ENCODE measurements at places on chromosomes 13 and 19.
A peak's percentile ranks its signal among the peaks of the same experiment; 100 is the strongest.

- peak; percentile 29 for DNase-seq
These were observed 5.2 kb downstream of the FRY start for GRCh38 chr13:32036757-32037156.

GRCh38 chr13:42715909-42716308 lies 65.5 kb upstream of the FAM216B start:
- DNase-seq: no peak

DNA sequence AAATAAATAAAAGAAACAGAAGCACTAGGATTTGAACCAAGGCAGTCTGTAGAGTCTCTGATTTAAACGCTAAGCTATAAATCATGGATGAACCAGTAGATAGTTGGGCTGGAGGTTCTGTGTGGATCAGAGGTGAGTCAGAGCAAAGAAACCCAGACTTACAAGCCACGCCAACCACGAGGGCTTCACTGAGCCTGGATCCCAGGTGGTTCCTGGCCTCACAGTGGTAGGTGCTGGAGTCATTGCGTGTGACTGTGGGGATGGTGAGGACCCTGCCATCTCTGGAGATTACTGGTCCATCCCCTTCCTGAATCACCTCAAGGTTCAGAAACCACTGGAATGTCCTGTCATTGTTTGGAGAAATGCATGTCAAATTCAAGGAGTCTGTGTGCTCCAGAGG lies 19.3 kb upstream of the CEACAM20 start:
- DNase-seq: no peak

DNA sequence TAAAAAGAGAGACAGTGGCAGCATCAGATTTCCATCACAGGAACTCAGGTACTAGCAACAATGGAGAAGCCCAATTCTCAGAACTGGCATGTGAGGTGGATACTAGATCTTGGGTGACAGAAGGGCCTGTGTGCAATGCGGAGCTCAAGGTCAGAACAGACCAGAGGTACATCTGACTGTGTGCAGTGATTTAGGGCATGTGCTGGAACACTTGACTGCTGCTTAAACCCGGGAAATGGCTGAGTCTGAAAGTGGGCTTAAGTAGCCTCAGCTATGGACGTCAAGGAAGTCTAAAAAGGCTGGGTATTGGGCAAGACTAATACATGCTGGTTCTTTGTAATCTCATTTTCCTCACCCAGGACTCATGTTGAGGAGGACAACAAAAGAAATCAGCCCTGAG lies 182.2 kb downstream of the LACC1 start:
- DNase-seq: no peak

DNA sequence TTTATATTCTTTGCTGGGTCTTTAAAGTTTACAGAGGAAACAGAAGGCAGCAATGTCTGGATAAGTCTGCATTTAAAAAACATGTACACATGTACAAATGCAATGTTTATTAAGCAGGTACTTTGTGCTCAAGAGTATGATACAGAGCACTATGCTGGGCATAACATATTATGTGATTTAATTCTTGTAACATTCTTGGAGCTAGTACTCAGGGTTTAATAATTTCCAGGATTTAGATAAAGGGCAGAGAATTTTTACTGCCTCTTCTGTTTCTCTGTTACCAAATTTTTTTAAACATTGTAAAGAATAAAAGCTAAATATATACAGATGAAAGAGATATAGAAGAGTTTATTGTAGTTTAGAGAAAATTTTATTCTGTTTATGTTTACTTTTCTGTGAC lies 152.7 kb downstream of the ZNF737 start:
- DNase-seq: no peak

- no peak for DNase-seq
These were observed 512.2 kb downstream of the DIAPH3 start for GRCh38 chr13:59651479-59651878.

DNA sequence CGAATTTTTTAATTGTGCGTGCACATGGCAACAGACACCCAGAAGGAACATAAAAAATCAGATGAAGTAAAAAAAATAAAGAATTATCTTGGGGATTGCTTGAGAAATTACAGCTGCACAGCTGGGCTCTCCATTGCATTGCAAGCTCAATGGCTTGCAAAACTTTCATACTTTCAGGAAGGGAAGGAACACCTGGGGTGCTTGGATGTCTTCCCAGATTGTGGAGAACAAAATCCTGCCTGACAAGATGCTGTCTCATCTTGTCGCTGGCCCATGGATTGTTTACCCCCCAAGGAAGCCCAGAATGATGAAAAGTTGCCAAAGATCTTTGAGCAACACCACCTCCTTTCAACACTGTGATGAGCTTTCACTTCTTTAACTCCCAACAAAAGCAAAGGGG lies 11.0 kb upstream of the CASP14 start:
- no peak for DNase-seq

GRCh38 chr13:39452417-39452816 lies 150.6 kb downstream of the LHFPL6 start:
- no peak for DNase-seq

- DNase-seq: no peak
These were observed 110.2 kb downstream of the STK24 start for GRCh38 chr13:98466634-98467236.

GRCh38 chr13:96650301-96650886 lies 343.9 kb downstream of the OXGR1 start:
- no peak for DNase-seq

DNA sequence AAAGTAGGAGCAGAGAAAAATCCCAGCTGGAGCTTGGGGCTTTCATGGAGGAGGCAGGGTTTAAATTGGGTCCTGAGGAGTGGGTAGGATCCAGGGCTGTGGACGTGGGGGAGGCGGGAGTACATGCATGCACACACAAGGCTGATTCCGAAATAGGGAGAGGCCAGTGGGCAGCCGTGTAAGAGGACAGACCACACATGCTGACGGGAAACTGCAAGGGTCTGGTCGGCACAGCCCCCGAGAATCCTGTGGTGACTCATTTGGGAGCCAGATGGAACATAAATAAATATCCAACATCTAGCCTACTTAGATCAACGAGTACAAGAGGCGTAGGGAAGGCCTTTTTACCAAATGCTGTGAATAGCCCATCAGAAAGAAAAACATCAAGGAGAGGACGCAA lies 216.3 kb upstream of the ZNF507 start:
- no peak for DNase-seq

DNA sequence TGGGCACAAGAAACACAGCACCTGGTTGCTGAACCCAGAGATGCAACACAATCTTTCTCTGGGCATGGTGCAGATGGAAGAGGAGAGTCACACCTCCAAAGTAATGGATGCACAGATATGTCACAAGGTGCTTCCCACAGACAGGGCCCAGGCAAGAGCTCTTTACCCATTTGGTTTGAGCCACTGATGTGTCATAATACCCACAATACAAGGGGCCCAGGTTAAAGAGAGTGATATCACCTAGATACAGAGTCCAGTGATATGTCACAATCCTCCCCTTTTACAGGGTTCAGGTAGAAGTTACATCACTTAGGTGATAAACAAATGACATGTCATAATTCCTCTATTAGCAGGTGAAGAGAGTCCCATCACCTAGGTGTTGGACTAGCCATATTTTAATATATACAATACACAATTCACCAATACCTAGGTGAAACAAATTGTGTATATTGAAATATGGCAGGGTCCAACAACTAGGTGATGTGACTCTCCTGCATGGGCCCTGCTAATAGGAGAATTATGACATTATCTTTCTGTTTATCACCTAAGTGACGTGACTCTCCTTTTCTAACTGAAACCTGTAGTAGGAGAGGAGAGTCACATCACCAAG lies 5.6 kb upstream of the ZNF43 start:
- no peak for DNase-seq

GRCh38 chr13:33263484-33263883 lies 22.1 kb downstream of the STARD13 start:
- DNase-seq: no peak

GRCh38 chr13:78601874-78602560 lies 1.3 kb downstream of the POU4F1 start:
- DNase-seq: no peak

GRCh38 chr19:35704218-35704617 lies at the start of gene ZBTB32:
TSS of gene ZBTB32 (plus strand) at chr19:35704558. CDS start at chr19:35714627, 10,069 bp downstream.
- DNase-seq: no peak

DNA sequence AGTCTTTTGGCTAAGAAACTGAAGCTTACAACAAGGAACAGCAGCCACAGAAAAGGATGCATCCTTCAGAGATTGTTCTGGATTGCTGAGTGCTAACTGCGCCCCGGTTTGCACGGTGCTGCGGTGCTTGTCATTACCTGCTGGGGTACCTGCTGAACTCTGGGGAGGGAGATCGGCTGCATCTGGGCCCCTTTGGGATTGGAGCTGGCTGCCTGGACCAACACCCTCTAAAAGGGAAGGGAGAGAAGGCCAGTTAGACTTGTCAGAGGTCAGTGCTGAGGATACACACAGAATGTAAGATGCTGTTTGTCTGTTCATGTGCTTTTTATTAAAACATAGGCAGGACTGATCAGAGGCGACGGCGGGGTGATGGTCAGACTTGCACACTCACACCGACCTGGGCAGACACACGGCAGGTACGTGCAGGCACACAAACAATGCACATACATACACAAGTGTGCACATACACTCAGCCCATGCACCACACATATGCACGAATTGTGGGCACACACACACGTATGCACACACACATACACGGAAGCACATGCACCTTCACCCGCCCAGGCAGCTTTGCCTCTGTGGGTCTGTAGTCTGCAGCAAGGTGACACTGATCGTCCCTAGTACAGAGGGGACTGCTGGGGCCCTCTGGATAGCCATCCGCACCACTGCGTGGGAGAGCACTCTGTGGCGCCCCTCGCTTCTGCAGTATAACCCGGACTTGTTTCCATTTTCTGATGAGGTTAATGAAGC lies 66.1 kb downstream of the RFX2 start:
- no peak for DNase-seq

GRCh38 chr13:27170516-27171243 lies 931 bp downstream of the USP12 start:
- peak; percentile 33 for DNase-seq

- DNase-seq: no peak
These were observed 302.6 kb downstream of the SPRY2 start for GRCh38 chr13:80038371-80038770.

- DNase-seq: peak; percentile 6
These were observed 26.4 kb upstream of the TPT1 start for GRCh38 chr13:45367358-45367757.

DNA sequence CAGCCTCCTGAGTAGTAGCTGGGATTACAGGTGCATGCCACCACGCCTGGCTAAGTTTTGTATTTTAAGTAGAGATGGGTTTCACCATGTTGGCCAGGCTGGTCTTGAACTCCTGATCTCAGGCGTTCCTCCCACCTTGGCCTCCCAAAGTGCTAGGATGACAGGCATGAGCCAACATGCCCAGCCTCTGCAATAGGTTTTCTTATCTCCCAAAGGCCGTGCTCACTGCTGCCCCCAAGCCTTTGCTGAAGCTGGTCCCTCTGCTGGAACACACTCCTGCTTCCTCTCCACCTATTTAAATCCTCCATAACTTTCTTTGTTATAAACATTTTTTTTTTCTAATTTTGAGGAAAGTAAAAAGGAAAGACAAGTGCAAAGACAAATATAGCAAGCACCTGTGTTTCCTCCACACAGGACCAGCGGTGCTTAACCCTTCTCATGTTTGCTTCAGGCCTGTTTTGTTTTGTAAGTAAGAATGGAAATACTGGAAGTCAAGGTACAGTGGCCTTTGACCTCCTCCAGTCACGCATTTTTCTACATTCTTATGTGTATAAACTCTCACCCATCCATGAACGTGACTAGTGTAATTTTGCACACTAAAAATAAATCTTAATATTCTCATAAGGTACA lies 14.5 kb upstream of the TNFAIP8L1 start:
- no peak for DNase-seq

GRCh38 chr19:35120492-35120891 lies 4.9 kb downstream of the FXYD3 start:
- DNase-seq: peak; percentile 77

DNA sequence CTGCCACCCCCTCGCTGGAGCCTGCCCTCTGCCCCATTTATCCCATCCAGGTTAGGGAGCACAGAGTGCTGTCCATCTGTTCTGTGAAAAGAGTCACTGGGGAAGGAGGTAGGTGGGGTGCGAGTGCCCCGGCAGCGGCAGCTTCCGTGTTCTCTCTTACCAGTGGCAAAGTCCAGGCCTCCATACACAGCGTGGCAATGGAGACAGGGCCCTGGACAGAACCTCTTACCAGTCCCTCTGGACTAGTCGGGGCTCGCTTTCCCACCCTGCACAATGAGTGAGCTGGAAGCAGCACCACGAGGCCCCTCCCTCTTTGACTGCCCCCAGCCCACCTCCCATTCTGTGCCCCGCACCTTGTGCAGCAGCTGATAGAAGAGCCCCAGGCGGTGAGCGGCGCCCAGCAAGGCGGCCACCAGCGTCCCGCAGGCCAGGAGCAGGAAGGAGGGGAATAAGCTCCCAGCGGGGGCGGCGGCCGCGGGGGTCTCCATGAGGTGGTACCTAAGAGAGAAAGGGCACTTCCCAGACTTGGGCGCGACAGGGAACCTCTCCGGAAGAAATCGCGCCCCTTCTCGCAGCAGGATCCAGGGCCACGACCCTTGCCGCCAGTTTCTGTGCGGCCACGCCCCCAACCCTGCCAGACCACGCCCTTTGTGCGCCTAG lies 17.5 kb downstream of the SYDE1 start:
- DNase-seq: no peak

DNA sequence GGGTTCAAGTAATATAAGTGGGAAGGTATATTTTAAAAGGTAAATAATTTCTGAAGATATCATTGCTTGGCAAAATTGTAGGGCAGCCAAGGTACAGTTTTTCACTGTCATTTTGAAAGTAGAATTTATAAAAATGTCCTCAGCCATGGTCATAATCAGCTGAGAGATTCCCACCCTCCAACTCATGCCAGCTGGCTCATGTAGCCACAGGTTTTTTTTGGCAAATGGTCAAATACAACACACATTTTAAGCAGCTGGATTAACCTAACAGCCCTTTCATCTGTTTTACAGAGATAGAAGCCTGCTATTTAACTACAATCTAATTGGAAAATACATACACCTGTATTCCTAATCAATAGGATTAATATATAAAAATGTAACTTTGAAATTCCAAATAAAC lies 619.2 kb upstream of the SGCG start:
- peak; percentile 83 for DNase-seq

DNA sequence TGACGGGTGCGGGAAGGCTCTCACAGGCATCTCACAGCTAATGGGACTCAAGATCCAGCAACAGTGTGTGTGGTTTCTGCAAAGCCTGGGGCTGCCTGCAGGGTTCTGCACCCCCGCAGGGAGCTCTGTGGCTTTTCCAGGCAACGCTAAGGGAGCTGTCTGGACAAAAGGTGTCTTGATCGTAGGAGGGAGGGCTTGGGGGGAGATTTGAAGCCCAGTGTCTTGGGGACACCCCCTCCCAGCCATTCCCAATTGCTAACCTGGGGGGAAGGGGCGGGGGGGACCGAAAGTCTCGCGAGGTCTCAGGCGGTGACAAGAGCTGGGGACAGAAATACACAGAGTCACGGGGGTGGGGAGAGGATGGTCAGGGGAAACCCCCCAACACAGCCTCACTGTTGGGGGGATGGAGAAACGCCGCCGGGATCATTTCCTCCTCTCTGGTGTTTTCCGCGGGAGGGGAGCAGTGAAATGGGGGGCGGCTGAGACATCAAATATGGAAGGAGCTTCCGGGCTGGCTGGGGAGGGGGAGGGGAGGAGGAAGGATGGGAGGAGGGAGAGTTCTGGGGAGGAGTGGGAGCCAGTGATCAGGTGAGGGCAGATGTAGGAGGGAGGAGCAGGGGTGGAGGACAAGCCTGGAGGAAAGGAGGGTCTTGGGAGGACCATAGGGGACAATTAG lies 13.3 kb downstream of the KCNC3 start:
- DNase-seq: no peak

- no peak for DNase-seq
These were observed 856 bp downstream of the TEX26 start for GRCh38 chr13:30933354-30933670.

GRCh38 chr19:6252066-6252465 lies 27.7 kb downstream of the MLLT1 start:
- no peak for DNase-seq

- DNase-seq: no peak
These were observed 1.6 kb downstream of the ZNF730 start for GRCh38 chr19:23118400-23118799.

Data from COR-L47 (cell line).